Mononuclear cell (primary cell): ENCODE measurements at places on chromosomes 12 and 14. TPM values are rescaled to one million over a fixed set of nuclear protein-coding genes. Genes with fewer than 3 reads are reported as not detected.

The GARIN6 gene
- not detected for total RNA-seq

The NABP2 gene
- 8.9 TPM for total RNA-seq

The LPAR5 gene
- total RNA-seq: 4.1 TPM

The ASIC1 gene
- under 0.01 TPM for total RNA-seq

The HOXC10 gene
- total RNA-seq: not detected

The GPN3 gene
- 3.6 TPM for total RNA-seq

The SERPINA9 gene
- not detected for total RNA-seq

The ABCC9 gene
- 0.10 TPM for total RNA-seq

The STAC3 gene
- 3.1 TPM for total RNA-seq

The IL23A gene
- 23.5 TPM for total RNA-seq

The SLC25A21 gene
- not detected for total RNA-seq

The ZNF705A gene
- 0.10 TPM for total RNA-seq

The CCDC175 gene
- 0.84 TPM for total RNA-seq

The GPX2 gene
- total RNA-seq: not detected

The NANOG gene
- not detected for total RNA-seq

The ADAMTS20 gene
- total RNA-seq: not detected

The PLEKHG7 gene
- total RNA-seq: 0.42 TPM

The HOXC6 gene
- not detected for total RNA-seq

The PPP1R1A gene
- not detected for total RNA-seq

The TMEM132C gene
- under 0.01 TPM for total RNA-seq

The MYF5 gene
- total RNA-seq: not detected

The EMC9 gene
- total RNA-seq: 4.1 TPM

The RNASE12 gene
- total RNA-seq: not detected

The SLC25A47 gene
- total RNA-seq: 0.10 TPM

The PLA2G1B gene
- 0.31 TPM for total RNA-seq

The NXPH4 gene
- total RNA-seq: not detected

The PRMT5 gene
- total RNA-seq: 8.2 TPM

The CLEC4A gene
- 31.3 TPM for total RNA-seq

The KRT86 gene
- 0.21 TPM for total RNA-seq

The DIO2 gene
- not detected for total RNA-seq

The OTX2 gene
- total RNA-seq: not detected

The OR4K15 gene
- total RNA-seq: not detected

The ARG2 gene
- total RNA-seq: 3.3 TPM

The TAS2R43 gene
- total RNA-seq: not detected

The GZMH gene
- total RNA-seq: 56.1 TPM

The ANO2 gene
- 0.31 TPM for total RNA-seq

The C12orf50 gene
- under 0.01 TPM for total RNA-seq

The KLHL33 gene
- total RNA-seq: 0.10 TPM

The NACA gene
- total RNA-seq: 2,113 TPM

The CLEC4E gene
- 25.6 TPM for total RNA-seq

The TBC1D30 gene
- total RNA-seq: 2.4 TPM

The SRGAP1 gene
- 2.1 TPM for total RNA-seq
